ENCODE measurements at places on chromosomes 5 and 9.
A peak's percentile ranks its signal among the peaks of the same experiment; 100 is the strongest.

- no peak for ATAC-seq
Measured at GRCh38 chr5:120236360-120236759, 227.7 kb upstream of the PRR16 start.

GRCh38 chr9:105541838-105542237, 16.1 kb upstream of the FKTN start:
- ATAC-seq, result peak; percentile 96

DNA sequence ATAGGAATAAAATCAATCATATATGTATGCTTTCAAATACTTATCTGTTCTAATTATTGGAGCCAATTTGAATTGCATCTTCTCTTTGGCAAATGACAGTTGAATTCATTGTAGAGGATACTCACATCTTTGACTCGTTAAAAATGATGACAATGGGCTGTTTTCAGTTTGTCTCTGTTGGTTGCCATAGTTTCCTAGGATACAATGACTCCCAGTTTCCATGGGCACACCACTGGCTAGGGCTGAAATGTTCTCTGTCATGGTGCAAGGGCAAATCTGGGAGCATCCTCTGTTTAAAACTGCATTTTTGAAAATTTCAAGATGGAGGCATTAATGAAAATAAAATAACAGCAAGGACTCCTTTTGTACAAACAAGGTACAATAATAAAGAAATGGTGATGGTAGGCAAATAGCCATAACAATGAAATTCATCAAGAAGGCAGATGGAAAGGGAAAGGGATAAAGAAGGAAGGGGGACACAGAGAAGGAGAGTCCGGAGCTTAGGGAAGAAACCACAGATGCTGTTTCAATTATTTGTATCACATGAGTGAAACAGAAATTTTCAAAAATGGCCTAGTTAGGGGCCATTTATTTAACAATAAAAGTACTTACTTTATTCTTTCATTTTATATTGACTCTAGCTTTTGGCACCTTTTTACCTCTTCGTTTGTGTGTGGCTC, 378.8 kb upstream of the SEMA6A start:
- ATAC-seq, result no peak

DNA sequence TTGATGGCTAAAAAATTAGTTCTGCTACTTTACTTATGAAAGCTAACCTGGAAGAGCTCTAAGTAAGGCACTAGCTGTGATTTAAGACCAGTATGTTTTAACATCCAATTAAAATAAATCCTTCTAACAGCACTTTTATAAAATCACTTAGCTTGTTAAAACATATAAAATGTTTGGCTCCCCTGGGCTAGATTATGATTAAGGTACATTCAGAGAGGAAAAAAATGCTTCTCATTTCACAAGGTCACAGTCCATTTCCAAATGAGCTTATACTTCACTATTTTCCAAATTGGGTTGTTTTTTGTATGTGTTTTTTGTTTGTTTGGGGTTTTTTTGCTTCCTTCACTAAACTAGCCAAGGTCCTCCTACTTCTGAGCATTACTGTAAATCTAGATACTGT, 875.0 kb upstream of the DMAC1 start:
- ATAC-seq, result no peak

DNA sequence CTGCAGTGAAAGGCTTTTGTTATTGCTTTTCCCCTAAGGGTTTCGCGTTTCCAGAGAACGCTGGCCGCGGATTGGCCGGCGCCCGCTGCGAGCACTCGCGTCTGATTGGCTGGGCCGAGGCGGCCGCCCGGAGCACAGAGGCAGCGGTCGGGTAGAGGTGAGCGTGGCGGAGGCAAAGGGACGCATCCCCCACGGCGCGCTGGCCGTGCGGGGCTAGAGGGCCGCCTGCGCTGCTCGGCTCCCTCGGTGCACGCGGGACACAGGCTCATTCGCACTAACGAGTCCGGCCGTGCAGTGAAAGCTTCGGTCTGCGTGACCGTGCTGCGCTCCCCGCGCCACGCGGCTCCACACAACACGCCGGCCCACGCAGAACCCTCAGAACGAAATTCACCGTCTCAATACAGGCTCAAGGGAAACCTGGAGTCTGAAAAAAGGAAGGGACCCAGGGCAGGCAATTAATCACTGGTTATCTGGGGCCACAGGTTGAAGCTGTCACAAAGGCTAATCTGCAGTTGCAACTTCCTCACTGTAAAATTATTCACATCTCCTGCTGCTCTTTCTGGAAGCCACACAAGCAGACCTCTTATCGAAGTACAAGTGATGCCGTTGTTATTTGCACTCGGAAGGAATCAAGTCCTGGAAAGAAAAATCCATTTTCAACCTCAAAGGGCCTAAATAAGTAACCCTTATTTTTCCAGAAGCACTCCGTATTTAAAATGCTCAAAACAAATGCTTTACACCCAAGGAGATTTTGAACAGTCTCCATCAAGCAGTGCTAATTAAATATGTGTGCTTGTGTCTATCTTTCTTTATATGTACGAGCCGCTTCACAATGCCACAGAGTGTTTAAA, 94.6 kb downstream of the ZNF608 start:
- ATAC-seq, result no peak

DNA sequence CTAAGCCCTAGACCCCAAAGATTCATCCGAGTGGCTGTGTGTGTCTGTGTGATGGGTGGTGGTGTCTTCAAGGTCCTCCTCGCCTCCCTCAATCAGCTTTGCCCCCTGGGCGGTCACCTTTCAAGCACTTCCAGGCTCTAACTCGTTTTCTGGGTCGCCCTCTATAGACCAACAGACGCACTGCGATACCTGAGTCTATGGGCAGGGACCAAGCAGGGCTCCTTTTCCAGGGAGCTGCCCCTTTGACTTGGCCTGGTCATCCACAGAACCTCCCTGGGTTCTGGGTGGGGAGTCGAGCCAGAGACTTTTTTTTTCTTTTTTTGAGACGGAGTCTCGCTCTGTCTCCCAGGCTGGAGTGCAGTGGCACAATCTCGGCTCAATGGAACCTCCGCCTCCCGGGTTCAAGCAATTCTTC, 1.1 kb downstream of the SLC27A4 start:
- peak; percentile 57 for ATAC-seq

GRCh38 chr5:170662966-170663365, 120.6 kb upstream of the GABRP start:
- no peak for ATAC-seq

DNA sequence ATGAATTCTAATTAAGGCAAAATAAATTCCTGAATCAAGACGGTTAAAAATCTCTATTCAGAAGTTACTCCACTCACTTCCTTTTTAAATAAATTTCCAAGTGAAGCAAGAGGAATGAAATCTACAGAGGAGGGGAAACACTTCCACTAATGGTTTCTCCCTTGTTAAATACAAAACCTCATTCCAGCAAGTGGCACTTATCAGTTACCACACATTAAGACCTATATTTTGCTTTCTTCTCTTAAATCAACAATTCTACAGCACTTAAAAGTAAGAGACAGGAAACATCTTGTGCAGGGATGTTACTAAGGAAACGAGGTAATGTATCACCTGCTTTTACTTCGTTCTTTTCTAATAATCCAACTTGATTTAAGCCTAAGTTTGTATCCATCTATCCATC, 172.6 kb downstream of the RAPGEF6 start:
- ATAC-seq, result no peak

DNA sequence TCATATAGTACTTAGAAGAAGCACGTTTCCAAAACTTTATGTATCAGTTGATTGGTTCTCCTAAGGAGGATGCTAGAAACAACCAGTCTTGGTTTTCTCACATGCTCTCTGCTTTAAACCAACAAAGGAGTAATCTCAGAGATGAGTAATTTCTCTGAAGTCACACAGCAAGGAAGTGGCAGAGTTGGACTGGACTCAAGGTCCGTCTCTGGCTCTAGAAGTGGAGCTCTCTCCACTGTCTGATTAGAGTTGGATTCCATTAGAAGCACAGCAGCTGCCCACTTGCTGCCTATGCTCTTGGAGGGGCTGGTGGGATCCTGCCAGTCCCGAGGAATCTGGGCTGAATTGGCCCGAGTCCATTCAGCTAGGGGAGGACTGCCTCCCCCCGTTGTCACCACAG, 21.0 kb downstream of the RALGPS1 start:
- no peak for ATAC-seq

DNA sequence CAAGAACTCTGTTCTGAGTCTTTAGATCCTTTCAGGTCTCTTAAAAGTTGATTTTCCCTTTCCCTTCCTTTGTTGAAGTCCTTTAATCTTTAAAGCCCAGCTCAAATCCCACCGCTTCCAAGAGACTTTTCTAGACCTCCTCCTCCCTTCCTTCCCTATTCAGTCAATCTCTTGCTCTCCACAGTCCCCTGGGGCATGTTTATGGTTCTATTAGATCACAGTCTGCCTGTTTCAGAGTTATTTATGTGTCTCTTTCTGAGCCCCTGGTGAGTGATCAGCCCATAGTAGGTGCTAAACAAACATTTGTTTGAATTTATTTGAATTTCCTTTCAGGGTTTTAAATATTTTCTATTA, 7.2 kb upstream of the ARSI start:
- no peak for ATAC-seq

DNA sequence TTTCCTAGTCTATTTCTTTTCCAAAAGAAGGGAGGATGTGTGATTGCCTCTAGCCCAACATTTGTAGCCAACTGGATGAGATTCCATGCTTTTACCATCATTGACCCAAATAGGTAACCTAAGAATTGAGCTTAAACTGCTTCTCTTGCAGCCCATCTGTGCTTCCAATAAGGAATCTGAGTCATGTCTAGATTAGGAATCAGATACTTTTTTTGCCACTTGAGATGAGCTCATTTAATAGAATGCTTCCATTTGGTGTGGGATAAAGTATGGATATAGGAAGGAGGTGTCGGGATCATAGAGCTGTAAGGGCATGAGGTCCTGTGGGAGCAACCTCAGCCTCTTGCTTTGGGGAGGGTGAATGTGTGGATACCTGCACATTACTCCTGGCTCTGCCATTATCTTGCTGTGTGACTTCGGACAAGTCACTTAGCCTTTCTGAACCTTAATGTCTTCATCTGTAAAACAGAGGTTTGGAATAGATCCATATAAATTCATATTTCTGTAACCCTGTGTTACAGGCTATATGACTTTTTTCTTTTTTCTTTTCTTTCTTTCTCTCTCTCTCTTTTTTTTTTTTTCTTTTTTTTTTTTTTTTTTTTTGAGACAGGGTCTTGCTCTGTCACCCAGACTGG, 56.2 kb downstream of the MAP1B start:
- ATAC-seq, result no peak

GRCh38 chr5:69046375-69046957, 47.3 kb upstream of the SLC30A5 start:
- ATAC-seq, result no peak

- ATAC-seq, result no peak
Measured at GRCh38 chr5:125343015-125343414, 596.6 kb upstream of the ZNF608 start.

DNA sequence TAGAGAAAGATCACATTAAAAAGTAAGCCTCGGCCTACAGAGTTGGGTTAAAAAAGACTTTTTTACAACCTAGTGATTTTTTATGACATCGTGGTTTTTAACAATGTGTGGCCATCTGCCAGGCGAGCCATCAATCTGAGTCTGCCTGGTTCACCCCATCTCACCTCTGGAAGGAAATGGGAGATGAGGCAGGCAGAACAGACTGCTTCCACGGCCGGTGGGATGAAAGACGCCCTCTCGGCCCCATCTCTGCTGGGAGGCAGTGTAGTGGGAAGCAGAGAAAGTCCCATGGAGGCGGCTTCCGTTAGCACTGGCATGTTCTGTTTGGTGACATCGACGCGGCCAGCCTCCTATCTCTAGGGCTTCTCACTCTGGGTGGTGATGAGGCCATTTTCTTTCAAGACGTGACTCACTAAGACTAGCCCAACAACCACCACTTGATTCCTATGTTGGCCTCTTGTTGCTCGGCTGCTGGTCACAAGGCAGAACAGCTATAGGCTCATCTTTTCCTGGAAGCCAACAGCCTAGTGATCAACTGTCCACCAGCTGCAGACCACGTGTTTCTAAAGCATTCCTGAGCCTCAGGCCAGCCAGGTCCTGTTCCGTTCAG, 132.4 kb upstream of the OTULINL start:
- ATAC-seq, result no peak
